ENCODE measurements at places on chromosomes 11 and 22.

- DNase-seq = no peak
These were observed 1.7 kb downstream of the TMEM151A start for GRCh38 chr11:66293352-66293751.

- no peak for DNase-seq
These were observed 1.5 kb upstream of the CDC42EP1 start for GRCh38 chr22:37558815-37559214.

DNA sequence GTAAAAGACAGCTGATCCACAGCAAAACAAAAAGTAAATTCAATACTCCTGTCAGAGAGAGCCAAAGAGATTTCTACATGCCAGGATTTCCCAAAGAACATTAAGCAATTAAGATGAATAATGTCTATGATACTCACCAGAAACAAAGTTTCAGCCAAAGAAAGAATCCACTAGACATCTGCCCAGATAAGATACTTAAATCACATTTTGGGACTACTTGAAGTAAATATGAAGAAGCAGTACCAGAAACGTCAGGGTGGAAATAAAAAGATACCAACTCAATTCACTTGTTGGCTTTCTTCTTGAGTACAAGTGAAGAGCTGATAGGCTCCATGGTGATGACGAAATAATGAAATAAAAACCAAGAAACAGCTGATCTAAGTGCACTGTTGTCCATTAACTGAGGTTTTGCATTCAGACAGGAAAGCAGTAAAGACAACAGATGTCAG, 31.6 kb upstream of the ARHGAP32 start:
- no peak for DNase-seq

DNA sequence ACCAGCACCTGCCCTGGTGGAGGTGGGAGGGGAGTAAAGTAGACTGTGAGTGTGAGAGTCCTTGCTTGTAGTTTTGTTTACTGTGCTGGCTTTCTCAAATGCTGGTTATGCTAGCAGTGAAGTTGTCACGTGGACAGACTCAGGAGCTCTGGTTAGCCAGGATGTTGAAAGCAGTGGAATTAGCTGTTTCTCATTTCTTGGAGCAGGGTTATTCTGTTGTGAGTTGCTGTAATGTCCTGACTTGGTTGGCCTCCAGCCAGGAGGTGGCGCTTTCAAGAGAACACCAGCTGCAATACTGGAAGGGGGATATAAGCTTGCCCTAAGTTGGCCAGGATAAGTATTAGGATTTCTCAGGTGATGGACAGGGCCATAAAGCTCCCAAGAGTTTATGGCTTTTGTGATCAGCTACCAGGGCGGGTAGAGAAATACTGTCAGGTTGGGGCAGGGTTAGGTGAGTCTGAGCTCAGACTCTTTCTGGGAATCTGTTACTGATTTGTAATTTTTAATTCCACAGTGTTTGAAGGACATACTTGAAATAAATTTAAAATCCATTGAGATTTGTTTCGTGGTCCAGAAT, 13.7 kb downstream of the CYP2D6 start:
- no peak for DNase-seq

GRCh38 chr22:46596032-46596441, 24.1 kb upstream of the GRAMD4 start:
- peak; percentile 80 for DNase-seq

DNA sequence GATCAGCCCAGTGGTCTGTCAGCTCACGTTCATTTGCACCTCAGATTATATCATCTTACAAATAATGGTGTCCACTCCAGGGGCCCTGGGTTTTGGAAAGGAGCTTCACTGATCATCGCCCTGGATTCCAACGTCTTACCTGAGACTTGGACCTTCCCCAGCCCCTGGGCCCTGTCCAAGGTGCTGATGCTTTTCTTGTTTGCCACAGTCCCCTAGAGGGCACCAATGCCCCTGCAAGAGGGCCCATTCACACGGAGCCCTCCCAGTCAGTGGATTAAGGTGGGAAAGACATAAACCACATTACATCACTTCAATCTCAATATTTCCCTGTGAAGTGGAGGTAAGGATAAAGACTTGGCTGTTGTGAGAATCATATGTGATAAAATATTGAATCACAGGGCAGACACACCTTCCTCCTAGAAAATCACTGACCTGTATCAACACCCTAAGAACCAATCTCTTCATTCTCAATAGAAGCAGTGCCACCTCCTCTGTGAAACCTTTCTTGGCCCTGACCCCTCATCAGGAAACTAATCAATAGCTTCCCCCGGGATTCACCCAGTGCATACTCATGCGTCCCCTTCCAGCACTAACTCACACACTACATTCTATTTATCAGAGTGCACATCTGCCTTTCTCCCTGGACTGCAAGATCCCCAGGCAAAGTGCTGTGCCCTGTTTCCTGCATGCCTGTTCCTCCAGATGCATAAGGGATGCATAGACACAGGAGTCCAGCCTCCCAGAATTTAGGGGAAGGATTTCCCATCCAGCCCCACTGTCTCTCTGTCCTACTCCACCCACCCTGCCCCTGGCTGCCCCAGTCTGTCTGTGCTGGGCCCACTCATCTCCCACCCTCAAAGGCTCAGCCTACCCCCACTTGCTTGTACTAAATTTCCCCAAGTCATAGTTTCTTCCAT, 167.0 kb downstream of the BUD13 start:
- DNase-seq = peak; percentile 33

DNA sequence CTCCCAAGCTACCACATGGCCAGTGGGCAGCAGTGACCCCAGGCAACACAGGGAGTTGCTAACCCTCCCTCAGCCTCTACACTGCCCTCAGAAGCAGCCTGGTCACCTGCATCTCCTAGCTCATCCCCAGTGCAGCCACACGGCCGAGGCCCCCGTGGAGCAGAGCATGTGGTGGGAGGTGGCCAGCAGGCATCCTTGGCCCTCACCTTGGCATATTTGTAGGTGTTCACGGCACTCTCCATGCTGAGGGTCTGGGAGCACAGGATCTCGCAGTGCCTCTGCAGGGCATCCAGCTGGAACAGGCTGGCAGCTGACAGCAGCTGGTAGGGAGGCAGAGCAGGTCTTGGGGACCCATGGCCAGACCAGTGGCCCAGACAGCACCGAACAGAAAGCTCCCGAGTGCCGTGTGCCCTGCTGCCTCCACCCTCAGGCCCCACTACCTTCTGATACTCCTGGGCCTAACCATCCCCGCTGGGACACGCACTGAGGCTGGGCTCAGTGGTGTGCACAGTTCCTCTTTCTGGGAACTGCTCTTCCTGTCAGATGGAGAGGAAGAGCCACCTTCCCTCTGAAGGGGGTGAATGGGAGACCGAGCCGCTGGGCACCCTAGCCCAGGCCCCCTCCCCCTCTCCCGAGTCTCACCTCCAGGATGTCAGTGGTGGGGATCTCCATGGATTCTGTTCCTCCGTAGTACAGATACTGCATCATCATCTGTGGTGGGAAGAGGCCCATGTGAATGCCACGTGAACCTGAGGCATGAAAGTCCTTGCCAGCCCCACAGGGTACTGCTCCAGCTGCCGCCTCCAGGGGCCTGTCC, 48.8 kb downstream of the NAT10 start:
- no peak for DNase-seq

DNA sequence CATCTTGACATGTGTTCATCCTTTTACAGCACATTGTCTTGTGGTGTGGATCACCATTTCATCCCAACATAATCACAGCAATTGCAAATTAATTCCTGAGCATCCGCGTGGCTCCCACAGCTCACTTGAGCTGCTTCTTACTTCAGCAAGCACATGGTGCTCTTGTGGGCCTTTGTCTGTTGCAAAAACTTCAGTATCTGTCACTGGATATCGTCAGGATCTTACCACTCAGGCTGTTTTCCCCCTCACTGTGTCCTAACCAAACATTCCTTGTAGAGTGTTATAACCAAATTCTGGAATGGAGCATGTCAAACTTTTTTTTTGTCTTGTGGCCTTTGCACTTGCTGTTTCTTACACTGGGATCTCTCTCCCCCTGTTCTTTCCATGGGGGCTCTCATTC, 683.1 kb upstream of the ARHGAP42 start:
- no peak for DNase-seq

- DNase-seq = no peak
These were observed 42.9 kb downstream of the GAB4 start for GRCh38 chr22:16965083-16965482.

- no peak for DNase-seq
These were observed 333.9 kb downstream of the METTL15 start for GRCh38 chr11:28442131-28442530.

DNA sequence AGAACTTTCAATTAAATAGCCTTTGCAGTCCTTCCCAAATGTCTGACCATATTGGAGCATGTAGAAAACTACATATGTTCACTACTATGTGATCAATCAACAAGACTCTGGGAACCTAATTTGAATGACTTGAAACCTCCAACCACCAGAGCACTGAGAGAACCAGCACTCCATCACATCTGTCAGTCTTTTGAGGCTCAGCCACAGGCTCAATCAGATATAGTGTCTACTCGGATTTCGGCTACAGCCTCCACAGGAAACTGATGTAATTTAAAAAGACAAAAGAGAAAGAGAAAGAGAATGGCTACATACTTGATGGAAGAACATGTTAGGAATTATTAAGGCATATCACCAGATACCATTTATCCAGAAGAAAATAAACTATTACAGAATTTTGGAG, 859.0 kb downstream of the FAM181B start:
- no peak for DNase-seq

DNA sequence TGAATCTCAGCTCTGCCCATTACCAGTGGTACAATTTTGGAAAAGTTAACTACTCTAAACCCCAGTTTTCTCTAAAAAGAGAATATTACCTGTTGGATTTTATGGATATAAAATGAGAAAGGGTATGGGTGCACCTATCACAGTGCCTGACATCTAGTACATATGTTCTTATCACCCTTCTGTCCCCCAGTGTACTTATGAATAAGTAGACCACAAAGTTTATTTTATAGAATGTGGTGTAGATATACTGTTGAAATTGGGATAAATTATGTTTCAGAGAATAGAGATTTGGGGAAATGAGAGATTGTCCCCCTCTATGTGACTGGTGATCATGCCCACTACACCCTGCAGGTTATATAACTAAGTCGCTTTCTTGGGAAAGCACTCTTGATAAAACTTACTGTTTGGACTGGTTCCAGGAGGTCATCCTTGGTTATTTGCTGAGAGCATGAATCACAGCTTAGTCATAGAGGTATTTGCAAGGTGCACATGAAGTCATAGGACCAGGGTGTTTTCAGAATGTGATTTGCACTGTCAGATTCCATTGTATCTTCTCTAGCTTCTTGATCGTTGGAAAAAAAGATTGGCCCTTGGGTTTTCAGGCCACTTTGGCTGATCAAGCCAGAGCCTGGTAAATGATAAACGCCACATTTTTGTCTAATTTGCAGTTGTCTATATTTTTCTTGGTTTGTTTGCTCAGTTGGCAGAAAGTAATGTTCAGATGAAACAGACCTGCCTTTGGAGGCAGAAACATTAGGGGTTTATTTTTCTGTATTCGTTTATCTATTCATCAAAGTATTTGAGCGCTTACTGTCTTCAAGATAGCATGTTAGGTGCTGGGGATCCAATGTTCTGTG, 21.3 kb downstream of the STX3 start:
- DNase-seq = peak; percentile 92

DNA sequence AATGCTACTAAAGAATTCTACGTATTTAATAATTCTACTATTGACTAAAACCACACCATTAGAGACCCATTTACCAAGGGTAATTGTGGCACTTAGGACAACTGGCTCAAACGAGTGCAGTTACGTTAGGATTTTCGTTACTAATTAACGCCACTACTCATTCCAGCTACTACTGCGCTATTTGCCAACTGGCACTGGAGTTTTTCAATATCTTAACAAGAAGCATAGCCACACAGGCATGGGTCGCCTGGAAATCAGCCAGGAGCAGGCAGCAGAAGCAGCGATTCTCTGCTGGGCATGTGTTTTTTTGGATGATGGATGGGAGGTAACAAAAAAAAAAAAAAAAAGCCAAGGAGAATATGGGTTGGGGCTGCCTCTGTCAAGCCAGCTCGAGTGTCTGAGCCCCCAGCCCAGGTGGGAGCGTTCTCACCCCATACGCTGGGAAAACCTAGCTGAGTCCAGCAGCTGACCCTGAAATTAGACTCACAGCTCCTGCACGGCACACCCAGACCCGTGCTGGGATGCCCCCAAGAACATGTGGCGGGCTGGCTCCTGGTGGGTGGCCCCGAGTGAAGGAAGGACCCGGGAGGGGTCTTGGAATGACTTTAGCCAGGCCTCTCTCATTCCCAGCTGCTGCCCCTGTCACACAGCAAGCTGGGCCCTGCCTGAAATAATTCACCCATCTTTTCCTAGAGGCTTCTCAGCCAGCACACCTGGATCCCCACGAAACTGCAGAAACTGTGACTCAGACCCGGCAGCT, 214.0 kb downstream of the BRD1 start:
- DNase-seq = no peak

GRCh38 chr11:47860536-47860935, 12.4 kb upstream of the NUP160 start:
- no peak for DNase-seq

DNA sequence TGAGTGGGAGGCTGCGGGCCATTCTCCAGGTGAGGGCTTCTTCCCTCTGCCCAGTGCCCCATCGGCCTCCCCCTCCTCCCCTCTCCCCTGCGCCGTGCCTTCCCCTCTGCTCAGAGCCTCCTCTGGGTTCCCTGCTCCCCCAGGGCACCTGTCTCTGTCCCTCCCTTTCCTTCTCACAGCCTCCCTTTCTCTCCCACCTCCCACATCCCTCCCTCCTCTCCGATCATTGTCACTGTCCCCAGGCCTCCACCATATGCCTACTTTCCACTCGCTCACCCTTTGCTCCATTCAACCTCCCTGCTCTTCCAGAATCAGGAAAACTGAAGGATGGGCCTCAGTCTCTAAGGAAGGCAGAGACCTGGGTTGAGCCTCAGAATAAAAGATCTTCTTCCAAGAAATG, 9.9 kb upstream of the APOBEC3H start:
- DNase-seq = no peak

DNA sequence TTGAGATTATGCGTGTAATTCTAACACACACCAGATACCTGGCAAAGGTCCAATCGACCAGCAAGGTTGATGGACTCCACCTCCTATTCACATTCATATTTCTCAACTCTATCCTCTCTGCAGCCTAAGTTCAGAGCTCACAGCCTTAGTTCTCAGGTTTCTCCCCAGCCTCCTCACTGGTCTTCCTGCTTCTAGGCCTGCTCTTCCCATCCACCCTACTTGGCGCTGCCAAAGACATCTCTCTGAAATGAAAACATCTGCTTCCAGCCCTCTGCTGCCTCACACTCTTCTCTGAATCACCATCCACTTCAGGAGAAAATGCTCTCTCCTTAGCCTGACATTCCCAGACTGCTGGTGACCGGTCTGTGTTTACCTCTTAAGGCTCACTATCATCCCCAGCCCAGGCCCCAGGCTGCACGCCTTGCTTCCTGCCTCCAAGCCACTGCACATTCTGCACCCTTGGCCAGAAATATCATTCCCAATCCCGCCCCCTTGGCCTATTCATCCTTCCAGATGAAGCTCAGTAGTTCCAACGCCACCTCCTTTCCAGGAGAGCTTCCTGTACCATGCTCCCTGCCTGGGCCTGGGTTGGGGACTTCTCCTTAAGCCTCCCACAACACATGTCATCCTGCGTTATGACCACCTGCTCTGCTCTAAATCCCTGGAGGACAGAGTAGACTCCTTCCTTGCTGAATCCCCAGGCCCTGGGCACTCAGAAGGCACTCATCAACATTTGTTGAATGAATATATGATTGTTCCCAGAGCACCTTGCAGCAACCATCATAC, 3.5 kb downstream of the ARRB1 start:
- DNase-seq = peak; percentile 46

- DNase-seq = no peak
These were observed 11.0 kb upstream of the UCP3 start for GRCh38 chr11:74019860-74020259.
